Kidney epithelial cell (primary cell): ENCODE measurements at places on chromosomes 11 and 22. TPM values are rescaled to one million over a fixed set of nuclear protein-coding genes. Genes with fewer than 3 reads are reported as not detected.

- no peak for DNase-seq
Observed at GRCh38 chr22:31238057-31238456, 26.0 kb downstream of the LIMK2 start.

GRCh38 chr11:119791701-119792151, 62.7 kb upstream of the NECTIN1 start:
- DNase-seq: no peak

GRCh38 chr11:116422556-116422955, 350.2 kb downstream of the BUD13 start:
- no peak for DNase-seq

- DNase-seq: no peak
Observed at GRCh38 chr11:62409831-62410230, 9.0 kb upstream of the SCGB1A1 start.

GRCh38 chr11:103942646-103943045, 93.8 kb upstream of the DDI1 start:
- DNase-seq: no peak

The OR8G5 gene
- total RNA-seq: not detected in 2 replicates

GRCh38 chr11:58259983-58260382, 8.1 kb downstream of the OR10W1 start:
- no peak for DNase-seq

The PDGFB gene
- 159 and 165 TPM in 2 replicates for total RNA-seq

The CDON gene
- total RNA-seq: 8.1 and 10.4 TPM in 2 replicates

The MMP13 gene
- 0.13 TPM in 1 of 2 replicates, not detected in the other for total RNA-seq

The KLHDC7B gene
- total RNA-seq: 16.3 and 20.1 TPM in 2 replicates

DNA sequence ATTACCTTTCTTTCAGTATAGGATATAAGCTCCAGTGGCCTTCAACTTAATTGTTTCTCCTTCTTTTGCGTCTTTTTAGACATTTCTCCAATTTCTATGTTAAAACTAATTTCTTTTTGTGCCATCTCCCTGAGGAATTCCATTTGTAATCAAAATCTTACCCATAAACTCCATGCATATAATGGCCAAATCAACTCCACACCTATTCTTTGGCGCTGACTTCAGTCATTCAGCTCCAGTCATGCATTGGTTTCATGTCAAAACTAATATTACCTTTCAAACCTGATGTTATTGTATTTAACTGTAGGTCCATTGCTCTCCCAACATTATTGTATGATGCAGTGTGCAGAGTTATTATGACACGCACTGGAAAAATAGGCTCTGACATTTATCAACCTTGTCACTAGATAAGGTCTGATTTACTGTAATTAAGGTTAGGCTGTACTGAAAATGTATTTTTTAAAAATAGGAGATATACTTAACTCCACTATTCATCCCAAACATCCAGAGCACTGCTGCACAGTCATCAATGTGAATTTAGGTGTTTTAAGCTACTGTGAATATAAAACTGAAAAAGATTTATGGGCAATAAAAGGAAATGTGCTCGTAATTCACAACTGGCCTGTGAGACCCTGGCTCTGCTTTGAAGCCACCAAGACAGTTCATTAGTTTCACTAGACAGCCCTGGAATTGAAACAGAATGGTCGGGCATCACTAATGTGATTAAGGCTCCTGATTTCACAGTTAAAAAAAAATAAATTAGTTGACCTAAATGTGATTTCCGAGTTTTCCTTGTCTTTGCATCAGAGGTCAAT, 180.6 kb upstream of the GRIA4 start:
- DNase-seq: no peak
